Activated naive CD4-positive, alpha-beta T cell treated with Interleukin-2 at 50 U/mL for 16 hours (primary cell): ENCODE measurements at places on chromosomes 12 and 14.
A peak's percentile ranks its signal among the peaks of the same experiment; 100 is the strongest.

DNA sequence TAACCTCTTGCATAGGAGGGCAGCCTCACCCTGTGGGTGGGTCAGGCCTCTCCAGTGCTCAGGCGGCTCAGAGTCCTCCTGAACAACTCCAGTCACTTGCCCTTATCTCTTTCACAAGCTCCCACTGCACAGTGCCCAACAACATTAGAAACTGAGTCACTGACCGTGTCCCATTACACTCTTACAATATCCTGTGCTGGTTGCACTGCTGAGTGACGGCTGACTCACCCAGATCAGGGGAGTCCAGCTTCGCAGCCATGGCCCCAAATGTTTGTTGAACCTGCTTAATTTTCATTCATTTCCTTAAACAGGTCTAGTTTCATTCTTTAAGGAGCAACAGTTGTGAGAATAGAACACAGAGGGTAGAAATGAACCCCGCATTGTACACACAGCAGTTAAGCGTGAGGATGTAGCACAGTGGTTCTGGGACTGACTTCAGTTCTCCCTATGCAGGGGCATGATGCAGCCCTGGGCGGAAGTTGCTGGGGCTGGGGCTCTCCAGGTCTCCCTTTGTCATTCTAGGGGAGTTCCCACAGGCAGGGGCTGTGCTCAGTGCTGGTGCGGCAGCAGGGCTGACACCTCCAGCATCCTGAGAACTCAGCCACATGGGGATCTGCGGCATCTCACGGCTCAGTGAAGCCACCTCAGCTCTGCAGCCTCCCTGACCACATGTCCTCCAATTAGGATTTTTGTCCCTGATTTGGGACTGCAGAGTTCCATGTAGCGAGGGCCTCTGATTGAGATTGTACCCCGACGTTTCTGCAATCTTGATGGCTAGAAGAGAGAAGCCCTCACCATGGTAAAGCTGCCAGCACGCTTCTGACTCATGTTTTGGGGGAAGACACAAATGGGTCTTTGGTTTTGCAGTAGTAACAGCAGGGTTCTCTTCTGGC lies 16.1 kb downstream of the GPR68 start:
- peak; percentile 89 for DNase-seq

DNA sequence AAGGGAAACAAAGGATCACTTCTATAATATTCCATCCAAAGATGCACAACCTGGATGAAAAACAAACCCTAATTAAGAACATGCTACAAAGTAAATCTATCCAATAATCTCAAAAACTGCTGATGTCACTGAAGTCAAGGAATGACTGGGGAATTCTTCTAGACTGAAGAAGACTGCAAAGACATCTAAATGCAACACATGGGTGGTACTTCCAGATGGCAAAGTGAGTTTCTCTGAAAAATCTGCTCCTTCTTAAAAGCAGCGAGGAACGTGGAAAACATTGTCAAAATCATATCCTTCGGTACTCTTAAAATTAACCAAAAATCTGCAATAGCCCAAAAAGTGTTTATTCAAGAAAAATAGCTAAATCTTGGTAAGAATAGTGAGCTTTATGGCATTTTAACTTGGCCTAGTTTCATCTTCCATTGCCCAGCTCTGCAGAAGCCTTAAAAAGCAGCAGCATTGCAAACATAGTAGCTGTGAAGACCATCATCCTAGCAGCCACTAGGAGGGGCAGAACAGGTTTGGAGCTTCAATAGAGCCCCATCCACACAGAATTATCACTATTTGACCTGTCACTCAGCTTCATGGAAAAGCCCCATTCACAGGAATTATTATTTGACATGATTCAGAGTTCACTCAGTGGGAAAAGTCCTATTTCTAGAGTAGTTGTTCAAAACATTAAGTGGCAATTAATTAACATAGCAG lies 7.4 kb downstream of the CLEC14A start:
- no peak for DNase-seq

GRCh38 chr12:127703026-127703425 lies 563.9 kb upstream of the TMEM132C start:
- no peak for DNase-seq

DNA sequence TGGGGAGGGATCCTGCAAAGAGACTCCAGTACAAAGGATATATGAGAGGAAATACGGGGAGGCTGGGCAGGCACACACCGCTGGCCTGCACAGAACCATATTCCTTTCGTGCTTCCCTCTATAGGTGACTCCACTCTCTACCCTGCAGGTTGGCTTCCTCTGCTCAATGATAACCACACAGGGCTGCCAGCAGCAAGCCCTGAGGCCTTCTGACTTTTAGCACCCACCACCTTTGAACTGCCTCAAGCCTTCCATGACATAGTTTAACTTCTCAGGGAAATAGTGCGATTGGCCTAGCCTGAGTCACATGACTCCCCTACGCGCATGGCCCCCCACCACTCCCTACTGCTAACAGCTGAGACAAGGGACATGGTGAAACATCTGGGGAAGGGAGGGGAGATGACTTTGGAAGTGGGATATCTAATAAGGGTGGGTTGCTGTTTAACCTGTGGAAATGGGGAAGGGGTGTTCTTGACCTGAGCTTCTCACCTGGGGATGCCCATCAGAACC lies 3.0 kb upstream of the FOXN3 start:
- DNase-seq, result no peak

GRCh38 chr14:52801014-52801712 lies 9.8 kb upstream of the GNPNAT1 start:
- DNase-seq, result no peak

- DNase-seq, result no peak
Observed at GRCh38 chr12:125983784-125984500, 918.7 kb downstream of the AACS start.

GRCh38 chr14:89621009-89621421 lies 204.0 kb upstream of the FOXN3 start:
- peak; percentile 60 for DNase-seq

GRCh38 chr14:89992273-89992672 lies 36.5 kb downstream of the TDP1 start:
- DNase-seq, result no peak

DNA sequence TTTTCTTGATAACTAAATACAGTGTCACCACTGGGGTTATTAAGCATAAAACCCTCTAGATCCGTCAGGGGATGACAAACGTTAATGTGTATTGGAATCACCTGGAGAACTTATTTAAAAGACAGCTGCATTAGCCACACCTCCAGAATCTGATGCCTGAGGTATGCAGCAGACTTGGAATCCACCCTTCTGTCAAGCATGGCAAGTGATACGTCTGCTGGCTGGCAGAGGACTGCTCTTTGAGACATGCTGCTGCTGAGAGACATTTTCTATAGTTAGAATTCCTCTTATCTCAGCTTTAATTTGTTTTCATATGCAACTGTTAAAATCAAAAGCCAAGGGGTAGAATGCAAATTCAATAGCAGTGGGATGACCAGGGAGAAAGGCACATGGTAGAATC lies 496.3 kb downstream of the NELL2 start:
- no peak for DNase-seq

DNA sequence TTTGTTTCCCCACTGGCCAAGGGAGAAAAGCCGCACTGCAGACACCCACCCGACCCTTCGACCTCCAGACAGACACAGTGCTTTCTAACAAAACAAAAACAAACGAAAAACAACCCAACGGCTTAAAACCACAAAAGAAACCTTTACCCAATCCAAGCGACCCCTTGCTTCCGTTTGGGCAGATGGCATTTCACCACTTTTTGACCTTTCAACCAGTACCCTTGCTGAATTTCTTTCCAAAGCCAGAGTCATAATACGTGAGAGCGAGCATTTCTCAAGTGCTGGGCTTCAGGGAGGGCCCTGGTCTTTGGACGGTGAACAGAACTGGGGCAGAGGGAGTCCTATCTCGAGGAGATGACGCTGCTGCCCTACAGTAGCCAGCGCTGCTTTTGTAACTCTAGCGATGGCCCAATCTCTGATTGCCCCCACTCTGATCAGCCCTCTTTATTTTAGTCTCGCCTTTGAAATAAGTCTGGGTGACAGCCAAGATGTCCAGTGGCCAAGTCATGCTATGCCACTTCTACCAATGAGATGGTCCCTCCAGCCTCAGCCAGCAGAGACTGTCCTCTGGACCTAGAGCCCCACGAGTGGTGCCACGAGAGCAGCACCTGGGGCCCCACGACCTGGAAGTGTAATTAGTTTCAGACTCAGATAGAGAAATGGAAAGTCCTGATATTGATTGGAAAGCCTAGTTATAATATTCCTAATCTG lies 21.9 kb upstream of the ADIPOR2 start:
- DNase-seq, result no peak

DNA sequence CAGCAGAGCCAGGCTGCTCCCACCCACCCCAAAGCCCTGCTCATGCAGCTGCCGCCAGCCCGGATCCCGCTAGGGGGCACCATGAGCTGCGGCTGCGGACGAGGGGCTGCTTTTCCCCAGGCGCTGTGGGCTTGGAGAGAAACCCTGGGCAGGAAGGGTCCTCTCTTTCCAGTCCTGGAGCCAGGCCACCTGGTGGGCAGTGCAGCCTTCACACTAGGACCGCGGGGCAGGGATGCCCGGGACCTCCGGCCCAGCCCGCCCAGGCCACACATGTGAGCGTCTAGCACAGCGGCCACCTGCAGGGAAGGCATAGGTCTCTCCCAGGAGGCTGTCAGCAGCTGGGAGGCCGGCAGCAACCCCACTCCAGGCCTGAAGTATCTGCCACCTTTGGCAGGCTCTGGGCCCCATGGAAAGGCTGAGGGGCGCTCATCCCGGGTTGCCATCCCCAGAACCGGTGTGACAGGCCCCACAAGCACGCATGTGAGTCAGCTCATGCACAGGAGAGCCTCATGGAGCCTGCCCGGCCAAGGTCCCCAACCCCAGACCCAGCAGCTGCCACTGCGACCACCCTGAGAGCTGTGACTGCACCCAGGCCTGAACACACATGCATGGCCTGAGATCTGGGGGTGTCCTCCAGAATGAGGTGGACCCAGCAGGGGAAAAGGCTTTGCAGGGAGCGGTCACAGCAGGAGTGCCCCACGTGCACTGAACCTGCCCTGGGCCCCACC lies 280.0 kb upstream of the RTL1 start:
- DNase-seq, result no peak

DNA sequence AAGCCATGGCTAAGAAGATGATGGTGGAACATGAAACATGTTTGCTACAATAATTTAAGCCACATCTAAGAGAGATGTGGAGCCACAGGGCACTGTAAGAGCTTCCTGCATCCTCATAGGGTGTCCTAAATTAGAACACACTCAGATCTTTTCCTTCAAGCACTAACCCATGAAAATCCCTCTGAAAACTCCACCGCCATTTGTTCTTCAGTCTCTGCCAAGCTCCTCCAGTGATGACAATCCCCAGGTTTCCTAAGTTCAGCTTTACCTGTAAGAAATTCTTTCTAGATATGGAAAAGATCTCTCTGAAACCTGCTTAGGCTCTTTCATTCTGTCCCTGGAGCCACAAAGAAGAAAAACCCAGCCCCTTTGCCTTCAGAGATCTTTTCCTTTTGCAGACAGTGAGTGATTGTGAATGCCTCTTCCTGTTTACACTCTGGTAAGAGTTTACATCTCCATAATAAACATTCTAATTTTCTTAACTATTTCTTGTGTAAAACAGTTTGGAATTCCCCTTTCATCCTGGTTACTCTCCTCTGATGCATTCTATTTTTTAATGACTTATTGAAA lies 907.2 kb downstream of the VRK1 start:
- DNase-seq, result no peak

DNA sequence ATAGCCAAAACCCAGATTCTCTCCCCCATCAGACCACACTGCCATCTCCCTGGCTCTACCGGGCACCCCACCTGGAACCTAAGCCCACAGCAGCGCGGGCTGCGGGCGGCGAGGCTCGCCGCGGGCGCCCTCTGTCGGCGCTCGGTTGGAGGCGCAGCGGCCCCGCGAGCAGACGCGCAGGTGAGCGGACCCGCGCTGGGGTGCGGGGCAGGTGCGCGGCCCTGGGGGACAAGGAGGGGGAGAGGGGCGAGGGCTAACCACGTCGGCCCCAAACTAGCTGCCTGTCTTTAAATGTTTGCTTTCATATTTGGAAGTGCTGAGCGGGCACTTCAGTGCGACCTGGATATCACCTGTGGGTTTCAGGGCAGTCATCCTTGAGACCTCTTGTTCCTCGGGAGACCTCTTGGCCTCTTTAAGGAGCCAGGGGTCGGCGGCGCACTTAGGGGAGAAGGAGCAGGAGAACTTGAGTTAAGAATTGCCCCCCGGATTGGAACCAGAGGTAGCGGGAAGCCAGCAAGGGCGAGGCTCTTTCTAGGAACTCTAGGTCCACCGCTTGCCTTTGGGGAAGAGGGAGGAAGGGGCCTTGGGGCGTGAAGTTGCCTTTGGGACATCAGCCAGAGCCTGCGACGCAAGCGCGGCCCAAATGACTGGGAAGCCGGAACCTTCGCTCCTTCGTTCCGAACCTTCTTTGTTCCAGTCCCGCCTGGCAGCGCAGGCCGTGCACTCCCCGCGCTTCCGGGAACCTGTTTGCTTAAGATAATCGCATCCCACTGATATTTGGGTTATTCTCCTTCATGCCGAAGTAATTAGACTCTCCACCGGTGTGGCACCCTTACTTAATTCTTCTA lies 78.7 kb downstream of the NEDD1 start:
- peak; percentile 49 for DNase-seq

DNA sequence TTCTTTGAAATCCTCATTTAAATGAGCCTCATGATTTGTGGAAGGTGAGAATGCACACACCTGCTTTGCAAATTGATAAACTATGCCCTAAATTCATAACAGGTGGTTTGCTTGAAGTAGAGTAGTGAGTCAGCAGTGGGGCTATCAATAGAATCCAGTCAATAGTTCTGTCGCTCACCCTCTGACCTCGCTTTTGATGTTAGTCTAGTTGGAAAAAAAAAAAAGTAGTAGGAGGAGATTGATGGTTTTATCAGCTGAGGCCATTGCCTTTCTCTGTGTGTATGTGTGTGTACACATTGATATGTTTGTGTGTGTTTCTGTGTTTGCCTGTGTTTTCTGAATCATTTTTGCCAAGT lies 267.3 kb downstream of the SNAPC1 start:
- DNase-seq, result no peak

- no peak for DNase-seq
Observed at GRCh38 chr12:108180255-108181094, 51.4 kb downstream of the WSCD2 start.

DNA sequence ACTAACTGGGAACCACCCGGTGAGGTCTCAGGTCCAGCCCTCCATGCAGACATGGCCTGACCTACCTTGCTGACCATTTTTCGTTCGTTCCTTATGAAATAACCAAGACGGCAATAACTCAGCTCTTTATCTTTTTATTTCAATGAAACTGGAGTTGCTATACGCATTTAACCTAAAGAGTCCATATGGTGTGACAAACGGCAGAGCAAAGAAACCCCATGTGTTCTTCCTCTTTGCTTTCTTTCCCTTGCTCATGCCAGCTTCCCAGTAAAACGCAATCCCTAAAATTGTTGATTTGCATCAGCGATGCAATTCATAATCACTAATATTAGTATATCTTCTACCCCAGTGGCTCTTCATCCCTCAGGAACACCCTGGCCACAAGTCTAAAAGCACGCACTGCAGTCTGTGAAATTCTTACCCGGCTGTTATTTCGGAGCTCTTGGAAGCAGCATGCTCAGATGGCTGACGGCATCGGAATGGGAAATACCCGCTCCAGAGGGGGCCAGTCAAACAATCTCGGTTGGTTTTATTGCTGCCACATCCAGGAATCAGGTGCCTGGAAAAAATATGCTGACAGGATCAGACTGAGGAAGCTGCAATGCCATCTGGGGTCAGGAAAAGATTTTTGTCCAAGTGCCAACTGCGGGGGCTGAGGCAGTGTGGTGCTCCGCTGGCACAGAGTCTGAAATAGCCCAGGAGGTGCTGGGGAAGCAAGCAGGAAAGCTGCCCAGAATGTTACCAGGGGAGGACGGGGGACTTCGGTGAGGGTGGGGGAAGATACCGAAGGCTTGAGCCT lies 28.2 kb upstream of the KCNA1 start:
- no peak for DNase-seq
